ENCODE measurements at places on chromosomes 6 and 20.

- DNase-seq: no peak
Observed at GRCh38 chr6:12543953-12544352, 172.6 kb upstream of the PHACTR1 start.

DNA sequence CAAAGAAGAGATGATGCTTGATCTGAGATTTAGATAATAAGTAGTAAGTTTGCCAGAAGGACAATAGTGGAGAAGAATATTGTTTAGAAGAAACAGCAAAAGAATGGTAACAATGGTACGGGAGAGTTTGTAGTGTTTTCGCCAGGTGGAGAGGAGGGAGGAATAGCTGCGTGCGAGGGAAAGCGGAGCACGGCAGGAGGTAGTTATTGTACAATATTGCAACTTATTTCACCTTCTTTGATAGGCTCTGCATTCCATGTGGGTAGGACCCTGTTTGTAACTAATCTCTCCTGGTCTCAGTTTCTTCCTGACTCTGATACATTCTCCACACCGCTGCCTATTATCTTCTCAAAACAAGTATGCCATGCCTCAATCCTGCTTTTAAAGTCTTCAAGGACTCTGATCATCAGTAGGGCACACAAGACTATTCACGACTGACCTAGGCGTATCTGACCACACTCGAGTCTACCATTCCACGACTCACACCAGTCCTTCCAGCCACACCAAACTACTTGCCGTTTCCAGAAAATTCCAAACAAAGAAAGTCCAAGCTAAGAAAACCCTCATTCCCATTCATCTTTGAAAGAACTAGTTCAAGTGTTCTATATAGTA is 1.1 kb downstream of the PPIL4 start:
- DNase-seq: no peak

DNA sequence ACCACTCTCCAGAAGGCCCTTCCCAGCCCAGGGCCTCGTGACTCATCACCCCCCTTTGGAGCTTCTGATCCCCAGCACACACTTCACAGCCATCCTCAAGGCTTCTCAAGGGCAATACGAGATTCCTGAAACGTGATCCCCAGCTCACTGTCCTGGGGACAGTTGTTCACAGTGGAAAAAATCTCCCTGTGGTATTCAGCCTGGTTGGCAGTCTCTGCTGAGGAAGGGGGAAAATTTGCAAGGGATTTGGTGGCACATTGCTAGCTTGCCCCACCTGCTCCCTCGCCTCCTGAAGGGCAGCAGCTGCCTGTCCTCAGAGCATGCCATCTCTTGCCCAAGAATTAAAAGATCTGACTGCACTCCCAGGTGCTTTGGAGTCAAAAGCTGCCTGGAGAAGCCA is 20.7 kb upstream of the PKHD1 start:
- no peak for DNase-seq

- DNase-seq: no peak
Observed at GRCh38 chr6:129104131-129104530, 221.2 kb downstream of the LAMA2 start.

- no peak for DNase-seq
Observed at GRCh38 chr6:139577124-139577762, 202.8 kb upstream of the CITED2 start.

DNA sequence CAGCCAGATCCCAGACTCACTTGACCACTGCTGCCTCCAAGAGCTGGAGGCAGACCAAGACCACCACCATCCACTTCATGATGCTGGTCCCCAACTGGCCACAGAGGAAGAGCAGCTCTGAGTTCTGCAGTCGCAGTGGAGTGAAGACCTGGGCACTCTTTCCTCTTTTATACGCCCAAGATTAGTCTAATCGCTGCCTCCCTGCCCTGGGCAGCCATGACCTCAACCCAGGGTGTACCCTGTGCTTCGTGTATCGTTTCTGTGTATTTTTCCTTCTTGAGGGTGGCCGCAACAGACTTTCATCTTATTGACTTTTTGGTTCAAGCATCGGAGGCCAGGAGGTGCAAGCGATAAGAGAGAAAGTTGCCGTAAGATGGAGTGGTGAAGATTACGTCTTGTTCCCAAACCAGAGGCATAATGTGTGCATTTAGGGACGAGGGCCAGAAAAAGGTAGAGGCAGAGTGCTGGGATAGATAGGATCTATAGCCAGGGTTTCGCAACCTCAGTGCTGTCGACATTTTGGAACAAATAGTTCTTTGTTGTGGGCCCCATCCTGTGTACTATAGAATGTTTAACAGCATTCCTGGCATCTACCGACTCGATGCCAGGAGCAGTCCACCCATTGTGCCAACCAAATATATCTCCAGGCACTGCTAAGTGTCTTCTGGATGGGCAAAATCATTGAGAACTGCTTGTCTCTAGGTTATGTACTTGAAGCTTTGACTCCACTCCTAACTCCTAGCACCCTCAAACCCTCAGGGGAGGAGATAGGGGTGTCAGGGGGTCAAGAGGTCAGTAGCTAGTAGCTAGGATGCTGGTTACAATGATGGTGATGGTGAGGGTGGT is at the start of gene PGC:
PGC (minus strand) TSS at position 142 of the 846 bp plus-strand sequence; CDS start at position 79, 63 bp downstream.
- DNase-seq: no peak

- no peak for DNase-seq
Observed at GRCh38 chr6:89591745-89592144, 46.8 kb downstream of the LYRM2 start.

- DNase-seq: no peak
Observed at GRCh38 chr20:47691625-47692024, 93.7 kb downstream of the SULF2 start.

- DNase-seq: no peak
Observed at GRCh38 chr6:38517005-38517404, 122.7 kb downstream of the BTBD9 start.

GRCh38 chr20:59102841-59103299 is 60.3 kb upstream of the PRELID3B start:
- no peak for DNase-seq

GRCh38 chr20:59525500-59526241 is 78.7 kb upstream of the PHACTR3 start:
- DNase-seq: peak; percentile 9
